ENCODE measurements at places on chromosomes 11 and 22.

DNA sequence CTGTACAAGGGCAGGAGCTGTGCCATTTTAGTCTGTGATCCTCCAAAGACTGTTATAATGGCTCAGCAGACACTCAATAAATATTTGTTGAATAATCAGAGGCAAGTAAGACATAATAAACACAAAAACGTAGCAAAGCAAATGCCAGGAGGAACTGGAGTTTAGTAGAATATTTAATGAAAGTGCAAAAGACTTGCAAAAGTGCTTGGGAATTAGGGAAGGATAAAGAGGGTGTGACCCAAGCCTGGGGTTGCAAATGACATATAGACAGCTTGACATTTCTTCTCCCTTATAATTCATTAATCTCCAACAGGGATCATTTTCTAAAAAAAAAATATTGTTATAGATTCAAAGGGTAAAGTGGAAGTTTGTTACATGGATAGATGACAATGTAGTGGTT is 212.7 kb upstream of the PGR start:
- DNase-seq, result no peak

DNA sequence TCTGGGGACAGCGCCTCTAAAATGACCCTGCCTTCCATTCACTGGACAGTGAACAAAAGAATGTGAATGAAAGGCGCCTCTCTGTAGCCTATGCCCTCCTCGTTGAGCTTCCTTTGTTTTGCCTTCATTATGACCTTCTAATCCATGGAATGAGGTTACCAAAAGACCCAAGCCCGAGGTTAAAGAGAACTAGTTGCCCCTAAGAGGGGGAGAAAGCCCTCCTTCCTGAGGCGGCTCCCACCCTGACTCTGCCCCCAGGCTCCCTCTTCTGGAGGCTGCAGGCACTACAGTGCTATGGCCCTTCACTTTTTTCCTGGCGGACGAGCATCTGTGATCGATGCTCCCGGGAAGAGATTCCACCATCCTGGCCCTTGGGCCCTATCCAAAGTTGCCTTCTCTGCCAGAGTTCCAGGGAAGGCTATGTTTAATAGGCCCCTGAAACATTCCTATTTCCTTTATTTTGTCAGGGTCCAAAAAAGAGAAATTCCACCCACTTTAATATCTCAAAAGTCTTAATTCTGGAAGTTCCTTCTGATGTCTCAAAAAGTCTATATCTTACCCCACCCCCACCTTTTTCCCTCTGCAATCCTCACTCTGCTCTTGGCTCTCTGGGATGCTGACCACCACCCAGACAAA is 147.3 kb downstream of the FEZ1 start:
- no peak for DNase-seq

GRCh38 chr11:5303626-5304025 is 1.9 kb upstream of the OR51B4 start:
- no peak for DNase-seq

DNA sequence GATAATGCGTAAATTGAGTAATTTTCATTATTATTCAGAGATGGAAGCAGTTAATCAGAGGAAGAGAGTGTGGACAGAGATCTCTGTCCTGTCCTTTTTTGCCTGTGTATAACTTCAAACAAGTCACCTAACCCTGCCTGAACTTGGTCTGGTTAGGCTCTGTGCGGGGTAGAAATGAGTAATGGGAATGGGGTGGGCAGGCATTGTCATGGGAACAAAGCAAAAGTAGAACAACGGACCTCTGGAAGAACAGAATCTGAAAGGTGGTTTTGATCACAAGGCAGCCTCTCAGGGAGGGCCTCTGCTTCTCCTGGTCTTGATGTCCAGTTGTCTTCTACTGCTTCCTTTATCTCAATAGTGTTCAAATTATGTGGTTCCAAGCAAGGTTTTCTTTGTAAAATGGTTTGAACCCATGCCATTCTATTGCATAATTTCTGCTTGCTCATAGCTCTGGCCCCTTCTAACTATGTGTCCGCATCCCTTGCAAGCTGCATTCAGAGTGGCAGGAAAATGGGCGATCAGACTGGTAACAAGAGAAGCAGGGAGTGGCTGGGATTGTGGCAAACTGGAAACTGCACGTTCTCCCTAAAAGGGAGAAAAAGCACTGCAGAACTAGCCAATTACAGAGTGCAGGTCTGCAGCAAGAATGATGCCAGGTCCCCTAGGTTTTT is 76.1 kb downstream of the PRR5L start:
- DNase-seq, result no peak

GRCh38 chr11:67484847-67485311 is 2.1 kb downstream of the AIP start:
- no peak for DNase-seq

Data from keratinocyte (primary cell).